ENCODE measurements at places on chromosomes 12 and 14.

- no peak overlapping the region for H3K4me3 ChIP-seq
- peaks cover 24% of the 10 kb centered on the region for H3K4me1 ChIP-seq
- DNase-seq, result no peak
Observed at GRCh38 chr12:2111826-2112225, 59.0 kb downstream of the CACNA1C start.

- DNase-seq, result no peak
- H3K4me3 ChIP-seq, result no peak overlapping the region
- no peaks in the 10 kb centered on the region for H3K4me1 ChIP-seq
- no peaks in the 10 kb centered on the region for H3K36me3 ChIP-seq
- peaks cover 8% of the 10 kb centered on the region for H3K27me3 ChIP-seq
Observed at GRCh38 chr12:21980544-21980943, 39.3 kb upstream of the ABCC9 start.

DNA sequence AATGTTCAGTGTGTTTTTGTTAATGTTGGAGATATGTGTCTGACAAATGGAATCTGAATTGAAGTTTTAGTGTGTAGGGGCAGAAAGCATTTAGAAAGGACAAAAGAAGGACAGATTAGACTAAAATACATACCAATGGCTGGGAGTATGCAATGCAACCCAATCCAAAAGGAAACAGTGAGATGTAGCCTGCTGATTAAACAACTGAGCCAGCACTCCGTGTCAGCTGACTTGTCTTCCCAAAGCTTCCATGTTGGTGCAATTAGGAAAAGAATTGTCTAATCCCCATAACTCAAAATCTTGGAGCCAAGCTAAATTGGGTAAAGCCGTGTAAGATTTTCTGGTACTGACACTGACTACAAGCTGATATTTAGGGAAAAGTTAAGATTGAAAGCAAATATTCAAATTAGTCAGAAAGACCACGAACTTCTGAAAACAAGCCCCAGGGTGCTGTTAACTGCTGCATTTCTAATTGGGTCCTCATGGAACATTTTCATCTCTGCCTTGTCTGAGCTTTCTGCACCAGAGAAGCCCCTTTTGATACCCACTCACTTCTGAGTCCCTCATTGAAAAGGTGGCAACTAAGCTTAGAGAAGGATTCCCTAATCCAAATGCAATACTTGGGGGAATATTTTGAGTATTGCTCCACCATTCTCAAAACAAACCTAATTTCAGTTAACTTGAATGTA lies 109.1 kb downstream of the DAD1 start:
- H3K27me3 ChIP-seq, result peaks cover 34% of the 10 kb centered on the region
- DNase-seq, result no peak
- no peak overlapping the region for H3K27ac ChIP-seq
- no peaks in the 10 kb centered on the region for H3K36me3 ChIP-seq

GRCh38 chr14:98960617-98961013 lies 311.4 kb downstream of the BCL11B start:
- H3K36me3 ChIP-seq, result peaks cover 2% of the 10 kb centered on the region
- no peak overlapping the region for H3K4me3 ChIP-seq
- H3K27me3 ChIP-seq, result peaks cover 9% of the 10 kb centered on the region
- H3K27ac ChIP-seq, result no peak overlapping the region
- no peaks in the 10 kb centered on the region for H3K4me1 ChIP-seq

- DNase-seq, result no peak
- no peaks in the 10 kb centered on the region for H3K36me3 ChIP-seq
- H3K27ac ChIP-seq, result no peak overlapping the region
Observed at GRCh38 chr12:96441816-96442215, 41.6 kb upstream of the CDK17 start.

DNA sequence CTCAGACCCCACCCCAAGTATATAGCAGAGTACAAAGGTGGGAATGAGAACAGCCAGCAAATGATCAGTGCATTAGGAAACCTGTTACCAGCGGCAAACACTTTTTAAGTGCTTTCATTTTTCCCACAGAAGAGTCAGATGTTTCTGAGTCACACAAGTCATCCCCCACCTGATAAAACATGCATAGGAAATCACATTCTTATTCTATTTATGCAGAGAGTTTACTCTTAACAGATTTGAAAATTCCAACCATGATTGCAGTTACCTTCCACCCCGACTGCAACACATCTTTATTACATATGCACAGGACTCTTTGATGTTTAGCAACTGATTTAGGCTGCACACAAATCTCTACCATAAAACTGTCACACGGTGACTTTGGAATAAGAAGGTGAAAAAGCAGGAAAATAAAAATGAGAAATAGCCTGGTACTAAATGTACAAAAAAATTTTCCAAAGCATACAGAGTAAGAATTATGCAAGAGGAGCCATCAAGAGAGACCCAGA lies 236.4 kb downstream of the PAWR start:
- peak; percentile 13 for DNase-seq
- H3K4me3 ChIP-seq, result peak overlapping the region; percentile 78
- H3K36me3 ChIP-seq, result no peaks in the 10 kb centered on the region
- peaks cover 43% of the 10 kb centered on the region for H3K4me1 ChIP-seq
- peak overlapping the region; percentile 25 for H3K27ac ChIP-seq

DNA sequence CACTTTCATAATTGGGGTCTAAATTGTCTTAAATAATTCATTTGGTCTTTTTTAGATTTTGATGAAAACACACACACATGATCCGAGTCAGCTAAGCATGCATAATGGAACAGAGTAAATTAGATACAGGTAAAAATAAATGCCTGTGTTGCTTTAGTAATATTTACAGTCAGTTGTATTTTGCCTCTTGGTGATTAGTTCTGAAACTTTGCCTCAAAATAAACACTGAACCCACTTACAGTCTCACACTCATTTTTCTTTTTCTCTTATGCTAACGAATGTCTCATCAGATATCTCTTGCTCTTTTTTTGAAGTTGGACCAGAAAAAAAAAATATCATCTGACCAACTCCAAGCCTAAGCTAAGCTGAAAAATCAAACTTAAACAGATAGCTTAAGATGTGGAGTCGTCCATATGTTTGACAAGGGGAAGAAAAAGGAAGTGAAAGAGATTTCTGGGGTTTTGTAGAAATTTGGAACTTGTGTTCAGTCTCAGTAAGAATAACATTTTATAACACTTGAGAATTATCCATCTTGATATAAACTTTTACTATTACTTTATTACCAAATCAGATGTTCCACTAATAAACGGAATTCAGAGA lies 592.5 kb downstream of the RPL10L start:
- H3K27ac ChIP-seq, result no peak overlapping the region
- H3K27me3 ChIP-seq, result no peaks in the 10 kb centered on the region
- DNase-seq, result no peak
- peaks cover 44% of the 10 kb centered on the region for H3K4me1 ChIP-seq
- no peaks in the 10 kb centered on the region for H3K36me3 ChIP-seq

DNA sequence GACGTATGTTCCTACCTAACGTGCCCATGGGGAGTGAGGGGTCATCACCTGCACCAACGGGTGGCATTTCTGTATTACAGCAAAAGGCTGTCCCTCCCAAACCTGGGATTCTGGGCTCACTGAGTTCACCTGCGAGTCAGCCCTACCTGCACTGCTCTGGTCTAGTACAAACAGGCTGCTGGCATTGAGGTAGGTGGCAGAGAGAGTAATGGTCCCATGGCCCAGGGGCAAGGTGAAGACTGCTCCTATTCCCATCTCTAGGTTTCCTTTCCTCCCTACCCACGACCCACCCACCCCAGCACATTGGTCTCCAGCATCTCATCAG lies 421 bp downstream of the SUOX start:
- no peaks in the 10 kb centered on the region for H3K27me3 ChIP-seq
- H3K4me1 ChIP-seq, result peaks cover 18% of the 10 kb centered on the region
- H3K27ac ChIP-seq, result peak overlapping the region; percentile 77
- DNase-seq, result no peak
- peaks cover 4% of the 10 kb centered on the region for H3K36me3 ChIP-seq
- H3K4me3 ChIP-seq, result peak overlapping the region; percentile 100

- DNase-seq, result no peak
- no peak overlapping the region for H3K4me3 ChIP-seq
- no peaks in the 10 kb centered on the region for H3K4me1 ChIP-seq
- H3K36me3 ChIP-seq, result peaks cover 11% of the 10 kb centered on the region
Observed at GRCh38 chr12:130350715-130351114, 13.0 kb downstream of the PIWIL1 start.

- H3K27me3 ChIP-seq, result peaks cover 5% of the 10 kb centered on the region
- H3K4me3 ChIP-seq, result no peak overlapping the region
- no peaks in the 10 kb centered on the region for H3K36me3 ChIP-seq
- H3K4me1 ChIP-seq, result peaks cover 10% of the 10 kb centered on the region
- no peak for DNase-seq
- H3K27ac ChIP-seq, result no peak overlapping the region
Observed at GRCh38 chr12:45168976-45169375, 46.9 kb upstream of the ANO6 start.

DNA sequence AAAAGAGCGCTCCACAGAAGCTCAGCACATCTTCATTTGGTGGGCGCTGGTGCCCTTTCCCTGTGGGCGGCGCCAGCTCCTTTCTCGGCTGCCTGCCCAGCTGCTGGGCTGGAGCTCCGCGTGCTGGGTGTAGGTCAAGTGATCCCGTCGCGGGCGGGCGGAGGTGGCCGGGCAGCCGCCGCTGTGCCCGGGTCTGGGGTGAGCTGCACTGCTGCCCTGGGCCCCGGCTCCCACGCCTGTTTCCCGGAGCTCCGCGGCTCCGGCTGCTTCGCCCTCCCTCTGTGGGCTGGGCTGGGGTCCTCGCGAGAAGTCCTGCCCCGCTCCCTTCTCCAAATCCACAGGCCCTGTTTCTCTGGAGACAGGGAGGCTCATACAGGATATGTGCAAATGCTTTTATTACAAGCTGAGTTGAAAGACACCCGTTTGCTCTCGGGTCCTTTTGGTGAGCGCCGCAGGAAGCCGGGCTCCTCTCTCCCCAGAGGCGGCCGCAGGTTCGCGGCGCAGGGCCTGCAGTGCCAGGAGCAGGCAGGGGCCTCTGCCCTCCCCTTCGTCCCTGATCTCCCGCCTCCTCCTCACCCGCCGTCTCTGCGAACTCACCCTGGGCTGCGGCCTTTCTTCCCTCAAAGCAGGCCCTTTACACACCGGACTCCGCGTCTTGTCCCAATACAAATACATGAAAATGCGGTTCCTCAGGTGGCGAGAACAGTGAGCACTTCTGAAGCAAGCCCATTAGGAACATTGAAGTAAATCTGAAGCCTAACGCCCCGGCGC lies 67.8 kb upstream of the CAPRIN2 start:
- peaks cover 46% of the 10 kb centered on the region for H3K27me3 ChIP-seq
- H3K27ac ChIP-seq, result no peak overlapping the region
- DNase-seq, result no peak
- H3K4me1 ChIP-seq, result no peaks in the 10 kb centered on the region
- H3K4me3 ChIP-seq, result peak overlapping the region; percentile 72

DNA sequence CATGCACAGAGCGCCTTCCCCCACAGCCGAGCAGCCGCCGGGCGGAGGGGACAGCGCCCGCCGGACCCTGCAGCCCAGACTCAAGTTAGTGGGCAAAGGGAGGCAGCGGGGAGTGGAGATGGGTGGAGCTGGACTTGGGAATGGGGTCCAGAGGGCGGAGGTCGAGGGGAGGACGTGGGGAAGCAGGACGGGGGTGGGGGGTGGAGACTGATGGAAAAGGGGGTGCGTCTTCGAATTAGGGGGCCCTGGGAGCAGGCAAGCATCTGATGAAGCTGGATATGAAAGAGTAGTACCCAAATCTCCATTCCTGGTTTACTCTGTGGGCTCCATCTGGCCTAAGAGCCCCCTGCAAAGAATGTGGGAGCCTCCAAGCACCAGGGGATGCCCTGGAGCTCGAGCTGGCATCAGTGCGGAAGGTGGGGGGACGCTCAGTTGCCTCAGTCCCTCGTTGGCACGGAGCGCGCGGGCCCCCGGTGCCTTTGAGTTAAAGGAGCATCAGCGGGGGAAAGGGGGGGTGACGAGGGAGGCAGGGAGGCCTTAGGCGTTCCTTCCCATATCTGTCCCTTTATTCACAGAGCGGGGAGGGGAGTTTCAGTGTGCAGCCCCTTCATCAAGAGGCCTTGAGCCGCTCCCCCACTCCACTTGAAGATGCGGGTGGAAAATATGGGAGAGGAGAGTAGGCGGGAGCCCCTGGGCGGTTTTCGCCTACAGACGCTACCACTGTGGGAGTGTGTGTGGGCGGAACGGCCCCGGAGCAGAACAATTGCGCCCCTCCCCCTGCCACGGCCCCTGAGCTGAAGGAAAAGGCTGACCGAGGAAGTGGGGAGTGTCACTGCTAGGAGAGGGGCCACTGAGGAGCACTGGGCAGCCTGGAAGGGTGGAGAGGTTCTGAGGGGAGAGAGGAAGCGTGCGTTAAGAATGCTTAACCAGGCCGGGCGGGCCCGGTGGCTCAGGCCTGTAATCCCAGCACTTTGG lies 644 bp downstream of the NAB2 start:
- H3K27me3 ChIP-seq, result peaks cover 19% of the 10 kb centered on the region
- peak overlapping the region; percentile 96 for H3K4me3 ChIP-seq
- H3K36me3 ChIP-seq, result peaks cover 21% of the 10 kb centered on the region
- peak overlapping the region; percentile 86 for H3K27ac ChIP-seq
- peak; percentile 38 for DNase-seq

DNA sequence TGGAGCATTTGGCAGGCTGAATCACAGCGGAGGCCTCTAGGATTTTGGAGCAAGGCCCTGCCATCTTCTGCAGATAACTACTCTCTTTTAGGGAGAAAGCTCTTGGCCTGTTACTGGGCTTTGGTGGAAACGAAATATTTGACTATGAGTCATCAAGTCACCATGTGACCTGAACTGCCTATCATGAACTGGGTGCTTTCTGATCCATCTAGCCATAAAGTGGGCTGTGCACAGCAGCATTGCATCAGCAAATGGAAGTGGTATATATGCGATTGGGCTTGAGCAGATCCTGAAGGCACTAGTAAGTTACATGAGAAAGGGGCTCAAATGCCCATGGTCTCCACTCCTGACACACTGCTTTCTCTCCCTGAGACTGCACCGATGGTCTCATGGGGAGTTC lies 21.1 kb downstream of the GYS2 start:
- H3K27me3 ChIP-seq, result peaks cover 2% of the 10 kb centered on the region
- H3K27ac ChIP-seq, result no peak overlapping the region
- H3K36me3 ChIP-seq, result no peaks in the 10 kb centered on the region
- no peak for DNase-seq
- H3K4me3 ChIP-seq, result no peak overlapping the region
- no peaks in the 10 kb centered on the region for H3K4me1 ChIP-seq

GRCh38 chr12:95385246-95386035 lies 88.5 kb upstream of the METAP2 start:
- peaks cover 38% of the 10 kb centered on the region for H3K4me1 ChIP-seq
- H3K27ac ChIP-seq, result no peak overlapping the region
- H3K27me3 ChIP-seq, result peaks cover 3% of the 10 kb centered on the region
- H3K36me3 ChIP-seq, result no peaks in the 10 kb centered on the region

DNA sequence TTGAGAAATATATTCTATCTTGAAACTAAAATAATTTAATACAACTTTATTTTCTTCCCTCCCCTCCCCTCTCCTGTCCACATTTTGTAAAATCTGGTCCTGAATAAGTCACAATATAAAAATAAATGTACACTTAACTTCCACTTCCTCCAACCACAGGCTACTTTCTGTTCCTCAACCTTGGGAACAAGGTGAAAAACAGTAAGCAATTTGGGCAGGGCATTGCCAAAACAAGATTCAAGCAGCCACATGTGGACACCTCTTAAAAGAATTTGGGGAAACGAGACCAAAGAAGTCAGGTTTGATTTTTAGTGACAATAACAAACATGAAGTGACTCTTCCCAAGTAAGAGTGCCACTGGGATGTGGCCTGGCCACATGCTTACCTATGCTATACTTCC lies 115.7 kb downstream of the PTPRQ start:
- peaks cover 25% of the 10 kb centered on the region for H3K4me1 ChIP-seq
- DNase-seq, result no peak
- H3K4me3 ChIP-seq, result no peak overlapping the region

GRCh38 chr12:96069511-96070231 lies 34.3 kb upstream of the LTA4H start:
- H3K36me3 ChIP-seq, result no peaks in the 10 kb centered on the region
- H3K4me1 ChIP-seq, result peaks cover 10% of the 10 kb centered on the region
- no peak for DNase-seq
- H3K4me3 ChIP-seq, result no peak overlapping the region
- H3K27me3 ChIP-seq, result no peaks in the 10 kb centered on the region
- H3K27ac ChIP-seq, result no peak overlapping the region
